ENCODE measurements at places on chromosomes 13 and 19.
A peak's percentile ranks its signal among the peaks of the same experiment; 100 is the strongest.

GRCh38 chr13:22549126-22549525 is 631.7 kb upstream of the SGCG start:
- no peak for DNase-seq

GRCh38 chr13:34748596-34748995 is 193.5 kb upstream of the NBEA start:
- DNase-seq = no peak

GRCh38 chr13:66663711-66664110 is 566.4 kb downstream of the PCDH9 start:
- no peak for DNase-seq

DNA sequence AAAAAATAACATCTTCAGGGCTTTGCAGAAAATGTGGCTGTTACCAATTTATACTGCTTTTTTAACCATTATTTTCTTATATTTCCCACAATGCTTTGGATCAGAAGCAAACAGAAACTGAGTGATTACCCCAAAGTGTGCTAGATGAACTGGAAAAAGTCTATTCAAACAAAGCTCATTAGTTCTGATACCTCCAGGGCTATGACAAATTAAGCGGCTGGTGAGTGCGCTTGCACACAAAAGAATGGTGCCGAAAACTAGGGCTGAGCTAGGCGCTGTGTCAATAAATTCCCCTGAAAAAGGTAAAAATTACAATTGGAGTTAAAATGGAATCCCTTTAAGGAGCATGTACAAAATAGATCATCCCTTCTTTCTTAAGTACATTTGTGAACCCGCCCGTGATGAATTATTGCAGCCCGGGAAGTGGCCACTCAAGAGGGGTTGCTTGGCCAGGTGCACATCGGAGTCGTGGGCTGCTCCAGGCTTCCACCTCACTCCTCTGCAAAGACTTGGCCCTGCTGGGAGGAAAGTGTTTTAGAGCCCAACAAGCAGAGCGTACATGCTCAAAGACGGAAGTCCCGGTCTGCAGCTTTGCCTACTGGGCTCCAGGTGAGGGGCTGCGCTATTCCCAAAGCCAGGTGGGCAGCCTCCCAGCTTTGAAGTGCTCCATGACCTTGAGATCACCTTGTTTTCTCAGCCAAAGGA is 164.0 kb upstream of the ZNF507 start:
- DNase-seq = no peak

DNA sequence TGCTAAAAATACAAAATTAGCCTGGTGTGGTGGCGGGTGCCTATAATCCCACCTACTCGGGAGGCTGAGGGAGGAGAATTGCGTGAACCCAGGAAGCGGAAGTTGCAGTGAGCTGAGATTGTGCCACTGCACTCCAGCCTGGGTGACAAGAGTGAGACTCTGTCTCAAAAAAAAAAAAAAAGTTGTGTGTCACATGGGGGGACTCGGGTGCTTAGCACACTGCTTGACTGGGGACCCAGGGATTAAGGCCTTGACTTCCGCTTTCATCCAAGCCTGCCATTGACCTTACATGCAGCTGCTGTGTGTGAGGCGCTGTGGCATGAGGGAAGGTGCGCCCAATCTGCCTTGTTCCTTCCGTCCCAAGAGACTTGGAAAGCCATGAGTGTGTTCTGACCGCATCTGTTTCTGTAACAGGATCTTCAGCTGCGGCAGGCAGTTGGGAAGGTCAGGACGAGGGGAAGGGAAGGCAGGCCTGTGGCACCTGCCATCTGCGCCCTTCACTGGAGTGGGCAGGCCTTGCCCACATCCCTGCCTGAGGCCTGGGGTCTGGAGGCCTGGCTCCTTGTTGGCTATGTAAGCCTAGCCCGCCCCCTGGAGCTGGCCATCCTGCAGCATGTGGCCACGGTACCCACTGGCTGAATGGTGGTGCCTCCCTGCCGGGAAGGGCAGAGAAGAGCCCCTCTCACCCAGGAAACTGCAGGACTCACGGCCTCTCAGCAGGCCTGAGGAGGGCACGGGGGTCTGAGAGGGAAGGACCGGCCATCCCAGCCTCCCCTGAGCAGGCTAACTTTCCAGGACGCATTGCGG is 23.0 kb downstream of the PPP1R37 start:
- no peak for DNase-seq

DNA sequence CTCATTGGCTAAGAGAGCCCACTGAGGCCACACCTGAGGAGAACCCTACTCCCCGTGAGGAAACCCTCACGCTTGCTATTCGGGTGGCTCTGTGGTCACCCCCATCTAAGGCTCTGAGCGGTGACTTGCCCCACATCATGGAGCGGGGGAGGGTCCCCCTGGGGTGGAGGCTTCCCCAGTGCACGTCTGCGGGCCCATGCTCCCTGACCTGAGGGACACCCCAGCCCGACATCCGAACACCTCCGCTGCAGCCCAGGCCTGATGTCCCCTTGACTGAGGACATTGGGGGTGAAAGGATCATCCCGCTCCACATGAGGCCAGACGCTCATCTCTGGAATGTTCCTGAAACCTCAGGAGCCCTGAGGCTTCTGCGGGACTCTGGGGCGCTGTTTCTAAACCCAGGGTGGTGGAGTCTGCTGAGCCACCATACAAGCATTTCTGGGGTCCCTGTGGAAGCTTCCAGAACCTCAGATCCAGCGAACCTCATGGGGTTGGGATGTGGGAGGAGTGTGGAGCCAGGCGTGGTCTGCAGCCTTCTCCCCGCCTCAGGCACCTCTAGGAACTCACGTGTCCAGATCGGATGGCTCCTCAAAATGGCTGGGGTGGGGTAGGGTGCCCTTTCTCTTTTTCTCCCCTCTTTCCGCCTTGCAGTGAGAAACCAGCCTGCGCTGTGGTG is 19.9 kb downstream of the TMED1 start:
- no peak for DNase-seq

GRCh38 chr13:51843529-51843928 is 1.4 kb downstream of the TMEM272 start:
- no peak for DNase-seq

- no peak for DNase-seq
Measured at GRCh38 chr19:48656840-48657474, 11.0 kb upstream of the CA11 start.

GRCh38 chr13:113777311-113778260 is 18.6 kb downstream of the TMEM255B start:
- no peak for DNase-seq

DNA sequence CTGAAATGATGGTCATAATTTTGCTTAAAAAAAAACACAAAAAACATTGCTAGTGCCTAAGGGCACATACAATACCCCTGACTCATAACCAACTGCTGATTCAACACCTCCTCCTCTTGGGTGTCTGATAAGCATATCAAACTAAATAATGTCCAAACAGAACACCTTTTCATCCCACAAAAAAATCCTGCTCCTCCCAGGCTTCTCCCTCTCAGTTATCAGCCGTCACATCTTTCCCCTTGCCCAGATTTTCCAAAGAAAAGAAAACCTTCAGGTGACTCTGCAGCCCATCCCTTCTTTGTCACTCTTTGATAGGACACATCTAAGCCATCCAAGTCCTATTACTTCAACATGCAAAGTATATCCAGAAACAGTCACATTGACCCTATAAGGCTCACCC is 46.9 kb downstream of the ABCC4 start:
- DNase-seq = no peak

DNA sequence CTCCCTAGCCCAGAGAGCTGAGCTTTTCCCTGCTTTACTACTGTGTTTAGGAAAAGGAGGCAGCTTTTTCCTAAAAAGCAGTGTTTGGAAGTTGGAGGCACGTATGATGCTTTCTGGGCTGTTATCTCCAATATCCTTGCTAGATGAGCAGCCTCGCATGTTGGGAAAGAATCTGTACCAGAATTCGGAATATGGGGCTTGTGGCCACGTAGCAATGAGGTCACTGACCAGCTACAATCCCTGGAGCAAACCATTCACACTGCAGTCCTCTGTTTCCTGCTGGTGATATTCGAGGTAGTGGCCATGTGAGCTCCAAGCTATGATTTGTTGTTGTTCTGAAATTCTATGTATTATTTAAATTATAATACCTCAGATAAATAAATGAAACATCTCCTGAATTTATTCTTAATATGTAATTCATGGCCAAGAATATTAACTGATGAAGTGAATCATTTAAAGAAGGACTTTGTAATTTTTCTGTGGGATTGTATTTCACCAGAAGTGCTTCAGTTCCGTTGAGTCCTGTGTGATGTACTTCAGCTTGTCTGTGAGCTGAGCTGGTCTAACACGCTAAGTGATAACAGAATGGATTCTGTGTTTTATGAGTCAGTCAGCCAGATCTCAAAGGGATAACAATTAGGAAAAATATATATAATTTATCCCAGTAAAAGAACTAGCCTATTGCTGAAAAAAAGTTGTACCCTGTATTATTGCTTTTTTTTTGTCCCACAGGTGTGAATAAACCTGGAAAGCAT is 319.5 kb downstream of the SHISA2 start:
- no peak for DNase-seq

- no peak for DNase-seq
Measured at GRCh38 chr13:64556376-64556775, 2673.8 kb downstream of the PCDH9 start.

DNA sequence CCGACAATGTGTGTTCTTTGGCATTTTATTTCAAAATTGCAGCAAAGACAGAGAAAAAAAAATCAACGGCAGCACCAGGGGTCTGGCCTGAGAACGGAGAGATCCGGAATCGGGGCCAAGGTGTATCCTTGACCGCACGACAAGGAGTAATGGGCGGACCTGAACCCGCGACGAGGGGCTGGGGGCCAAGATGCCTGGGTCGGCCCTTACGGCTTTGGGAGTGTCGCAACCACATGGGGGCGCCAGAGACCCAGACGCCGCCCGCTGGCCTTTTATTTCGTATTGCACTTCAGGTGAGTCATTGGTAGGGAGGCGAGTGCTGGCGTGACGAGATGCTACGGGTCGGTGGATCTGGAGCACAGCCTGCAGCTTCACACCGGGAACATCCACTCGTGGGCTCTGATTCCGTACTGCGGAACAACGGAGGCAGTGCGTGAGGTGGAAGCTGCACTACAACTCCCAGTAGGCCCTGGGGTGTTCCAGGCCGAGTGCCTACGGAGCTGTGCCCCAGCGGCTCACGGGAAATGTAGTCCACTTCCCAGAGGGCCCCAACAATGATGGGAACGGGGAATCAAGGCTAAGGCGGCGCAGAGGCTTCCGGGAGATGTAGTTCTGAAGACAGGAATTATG is 15.7 kb downstream of the BCAT2 start:
- peak; percentile 71 for DNase-seq

DNA sequence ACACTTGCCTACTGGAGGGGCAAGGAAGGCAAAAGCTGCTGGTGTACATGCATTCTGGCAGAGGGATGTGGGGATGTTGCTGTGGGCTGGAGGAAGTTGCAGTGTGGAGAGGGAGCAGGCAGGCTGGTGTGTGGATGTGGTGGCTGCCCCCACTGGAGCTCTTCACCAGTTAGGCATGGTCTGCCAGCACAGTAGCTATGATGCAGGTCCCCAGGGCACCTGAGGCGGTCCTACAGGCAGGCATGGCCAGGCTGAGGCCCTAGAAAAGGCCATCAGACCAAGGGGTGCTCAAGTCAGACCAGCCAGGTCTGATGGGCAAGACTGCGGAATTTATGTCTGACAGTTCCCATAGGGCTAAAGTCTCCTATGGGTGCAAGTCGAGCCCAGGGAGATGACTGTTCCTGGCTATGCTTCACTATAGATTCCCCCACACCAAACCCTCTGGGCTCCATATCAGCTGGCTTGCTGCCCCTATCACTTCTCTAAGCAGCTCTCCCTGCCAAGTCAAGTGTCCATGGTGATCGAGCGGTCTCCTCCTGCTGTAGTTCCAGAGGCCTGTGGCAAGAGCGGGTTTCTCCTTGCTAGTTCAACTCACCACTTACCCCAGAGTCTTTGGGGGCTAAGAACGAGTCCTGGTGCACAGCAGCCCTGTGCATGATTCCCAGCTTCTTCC is 473.1 kb downstream of the TDRD3 start:
- no peak for DNase-seq

GRCh38 chr19:17205237-17206140 is 9.7 kb upstream of the USE1 start:
- DNase-seq = peak; percentile 65

- DNase-seq = no peak
Measured at GRCh38 chr19:29711584-29712132, 3.4 kb downstream of the C19orf12 start.

DNA sequence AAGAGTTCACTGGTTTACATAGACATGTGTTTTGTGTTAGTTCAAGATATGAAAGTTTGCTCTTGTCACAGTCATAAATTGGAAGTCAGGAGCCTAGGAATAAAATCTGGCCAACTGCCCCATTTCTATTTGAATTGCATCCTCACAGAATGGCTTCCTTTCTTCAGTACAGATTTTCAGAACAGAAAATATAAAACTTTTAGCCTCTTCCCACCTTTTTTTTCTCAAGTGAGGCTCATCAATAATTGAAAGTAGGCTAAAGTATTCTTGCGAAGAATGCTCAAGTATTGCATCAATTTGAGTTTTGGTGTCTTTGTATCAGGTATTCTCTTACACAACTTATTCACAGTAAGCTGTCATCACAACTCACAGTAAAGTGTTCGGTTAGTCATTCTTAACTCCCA is 802.7 kb downstream of the PCDH9 start:
- DNase-seq = no peak

DNA sequence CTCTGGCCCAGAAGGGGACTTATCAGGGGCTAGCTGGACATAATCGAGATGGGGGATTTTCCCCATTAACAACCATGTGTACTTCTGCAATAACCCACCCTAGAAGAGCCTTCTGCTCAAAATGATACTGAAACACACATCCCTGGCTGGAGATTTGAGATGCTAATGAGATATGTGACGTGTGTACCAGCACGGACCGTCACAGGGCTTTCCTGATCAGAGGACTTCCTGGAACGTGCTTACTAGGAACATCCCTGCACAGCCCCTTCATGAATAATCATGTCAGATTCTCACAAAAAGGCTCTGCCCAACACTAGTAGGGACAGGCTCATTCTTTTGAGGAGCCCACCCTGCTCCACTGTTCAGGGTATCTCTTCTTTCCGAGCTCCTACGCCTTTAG is 6.5 kb upstream of the ERVV-1 start:
- no peak for DNase-seq
